Hypothalamus (tissue), 51 donors: ENCODE measurements at places on chromosomes 6 and 20.

GRCh38 chr20:42461291-42461690 lies 728.4 kb downstream of the PTPRT start:
- DNase-seq = no peak

DNA sequence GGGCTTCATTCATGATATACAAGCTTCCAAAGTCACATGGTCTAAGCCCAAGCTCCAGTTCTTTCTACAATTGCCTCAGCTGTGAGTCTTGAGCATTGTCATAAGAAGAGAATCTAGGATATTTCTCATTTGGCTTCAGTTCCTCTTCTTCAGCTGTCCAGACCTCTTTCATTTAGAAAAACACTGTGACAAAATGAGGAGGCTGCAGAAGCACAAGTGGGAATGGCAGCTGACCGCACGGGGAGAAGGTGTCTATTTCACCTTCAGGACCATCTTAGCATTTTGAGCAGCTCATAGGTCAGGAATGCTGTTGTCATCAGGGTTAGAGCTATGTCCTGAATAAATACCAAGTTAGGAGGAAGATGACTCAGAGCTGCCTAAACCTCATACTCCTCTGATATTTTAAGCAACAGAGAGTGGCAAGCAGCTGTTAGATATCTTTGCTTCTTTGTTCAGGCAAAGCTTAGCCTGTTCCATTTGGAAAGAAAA lies 390.1 kb upstream of the CITED2 start:
- no peak for DNase-seq

DNA sequence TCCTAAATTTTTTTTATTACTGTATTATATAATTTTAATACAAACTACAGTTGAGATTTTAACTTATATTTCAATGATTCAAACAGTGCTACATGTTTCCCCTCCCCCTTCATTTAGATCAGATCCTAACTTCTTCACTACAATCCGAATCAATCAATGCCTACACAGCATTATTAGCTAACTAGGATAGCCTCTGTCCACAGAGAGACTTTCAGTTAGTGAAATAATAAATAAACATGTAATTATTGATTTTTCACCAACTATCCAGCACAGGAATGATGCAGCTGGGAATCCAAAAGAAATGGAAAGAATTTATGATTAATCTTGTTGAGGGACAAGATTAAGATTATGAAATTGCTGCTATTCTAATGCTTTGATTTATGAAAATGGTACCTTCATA lies 163.7 kb downstream of the PHF3 start:
- no peak for DNase-seq

- no peak for DNase-seq
These were observed 426.4 kb downstream of the PRKN start for GRCh38 chr6:162301128-162301527.

DNA sequence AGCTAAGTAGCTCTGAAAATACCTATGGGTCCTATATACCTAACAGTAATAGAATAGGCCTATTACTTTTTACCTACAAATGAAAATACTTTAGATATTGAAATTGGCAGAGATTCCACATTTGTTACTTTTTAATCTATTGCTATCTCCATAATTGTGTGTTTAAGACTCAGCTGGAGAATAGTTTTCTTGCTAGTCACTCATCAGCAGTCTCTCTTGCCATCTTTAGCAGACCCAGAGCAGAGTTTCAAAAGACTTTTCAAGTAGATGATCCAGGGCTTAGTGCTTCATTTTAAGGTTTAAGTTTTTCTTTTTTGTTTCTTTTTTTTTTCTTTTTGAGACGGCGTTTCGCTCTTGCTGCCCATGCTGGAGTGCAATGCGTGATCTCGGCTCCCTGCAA lies 12.9 kb downstream of the ANKS1A start:
- DNase-seq = no peak

GRCh38 chr6:56691814-56692213 lies 49.1 kb upstream of the DST start:
- DNase-seq = no peak

GRCh38 chr6:14665827-14666724 lies 548.5 kb downstream of the CD83 start:
- no peak for DNase-seq
